ENCODE measurements at places on chromosomes 6 and 20.
A peak's percentile ranks its signal among the peaks of the same experiment; 100 is the strongest.

- DNase-seq: no peak
Observed at GRCh38 chr6:142975365-142975764, 30.4 kb upstream of the HIVEP2 start.

DNA sequence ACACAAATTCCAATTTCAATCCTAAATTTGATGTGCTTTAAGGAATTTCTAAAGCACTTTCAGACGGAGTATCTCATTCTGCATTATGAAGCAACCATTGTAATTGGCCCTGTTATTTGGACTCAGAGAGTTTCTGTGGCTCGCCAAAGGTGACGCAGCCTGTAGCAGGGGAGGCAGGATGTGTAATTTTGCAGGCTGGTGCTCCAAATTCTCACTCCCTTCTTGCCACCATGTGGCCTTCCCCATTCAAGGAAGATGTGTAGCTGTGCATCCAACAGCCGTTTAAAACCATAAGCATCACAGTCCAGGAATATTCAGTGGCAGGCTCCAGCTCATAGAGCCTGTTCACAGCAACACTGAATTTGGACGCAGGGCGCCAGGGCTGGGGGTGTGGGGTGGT lies 45.8 kb downstream of the AGPAT4 start:
- no peak for DNase-seq

DNA sequence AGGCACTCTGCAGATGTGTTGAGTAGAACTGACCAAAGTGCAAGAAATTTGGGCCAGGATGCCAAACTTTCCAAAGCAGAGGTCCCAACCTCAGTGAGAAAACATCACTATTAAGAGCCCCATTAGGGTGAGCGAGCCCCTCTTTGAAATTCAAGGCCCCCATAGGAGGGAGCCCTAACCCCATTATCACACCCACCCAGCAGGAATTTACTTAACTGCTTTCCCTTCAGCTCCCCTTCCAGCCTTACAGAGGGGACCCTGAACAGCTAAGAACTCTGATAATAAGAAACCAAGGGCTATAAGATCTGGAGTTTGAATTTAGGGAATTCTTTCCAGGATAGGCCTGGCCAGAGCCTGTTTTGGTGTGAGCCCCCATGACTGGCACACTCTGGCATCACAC lies 130.6 kb downstream of the NFATC2 start:
- DNase-seq: no peak

DNA sequence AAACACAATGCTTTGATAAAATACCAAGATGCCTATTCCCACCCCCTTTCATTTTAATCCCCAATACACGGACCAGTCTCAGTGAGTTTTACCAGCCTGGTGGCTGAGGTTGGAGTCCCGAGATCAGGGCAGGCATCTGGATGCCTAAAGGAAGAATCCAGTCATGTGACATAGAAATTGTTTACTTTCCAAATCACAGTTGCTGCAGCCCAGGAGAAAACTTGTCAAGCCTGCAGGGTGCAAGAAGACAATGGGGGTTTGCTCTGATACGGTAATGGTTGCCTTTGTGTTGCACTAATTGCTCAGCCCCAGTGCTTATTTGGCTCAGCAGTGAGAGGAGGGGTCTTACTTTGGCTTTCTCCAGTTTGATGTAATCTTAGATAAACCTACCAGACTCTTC lies 308.5 kb upstream of the POU3F2 start:
- DNase-seq: no peak

DNA sequence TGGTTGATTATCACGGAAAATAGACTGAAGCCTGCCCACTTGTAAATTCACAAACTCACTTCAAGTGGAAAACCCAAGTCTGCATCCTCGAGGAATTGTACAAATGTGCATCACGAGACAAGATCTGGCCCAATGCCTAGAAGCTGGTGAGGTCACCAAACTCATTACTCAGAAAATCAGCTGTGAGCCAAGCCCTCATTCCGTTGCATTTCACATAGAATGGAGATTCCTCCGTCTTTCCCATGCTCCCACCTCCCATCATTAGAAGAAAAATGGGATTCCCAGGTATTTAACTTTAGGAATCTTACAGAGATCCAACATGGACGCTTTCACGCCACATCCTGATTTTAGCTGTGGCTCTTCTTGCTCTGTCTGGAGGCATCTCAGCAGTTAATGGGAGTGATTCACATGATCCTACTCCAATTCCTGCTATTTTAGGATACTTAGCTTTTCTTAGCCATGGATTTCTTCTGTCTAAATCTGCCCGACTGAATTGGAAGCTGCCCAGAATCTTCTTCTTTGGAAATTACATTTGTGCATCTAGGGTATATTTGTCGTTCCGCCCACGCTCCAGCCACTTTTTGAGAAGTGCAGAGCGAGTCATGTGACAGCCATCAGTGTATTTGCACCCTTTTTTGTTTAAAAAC lies 68.7 kb upstream of the STMND1 start:
- DNase-seq: no peak

DNA sequence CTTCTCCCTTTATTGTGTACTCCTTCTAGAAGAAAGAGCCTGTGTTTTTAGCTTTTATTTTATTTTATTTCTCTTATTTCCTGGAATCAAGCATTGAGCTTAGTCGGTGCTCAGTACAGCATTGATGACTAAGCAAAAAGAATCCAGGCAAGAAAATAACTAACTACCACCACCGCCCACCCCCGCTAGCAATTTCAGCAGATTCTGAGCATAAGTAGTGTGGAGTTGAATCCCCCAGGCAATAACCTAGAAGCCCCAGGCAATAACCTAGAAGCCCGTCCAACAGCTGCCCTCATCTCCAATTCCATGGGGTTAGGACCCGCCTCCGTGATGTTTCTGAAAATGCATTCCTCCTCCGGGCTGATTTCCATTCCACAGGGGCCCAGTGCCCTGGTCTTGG lies 258.0 kb upstream of the TAB2 start:
- DNase-seq: no peak

DNA sequence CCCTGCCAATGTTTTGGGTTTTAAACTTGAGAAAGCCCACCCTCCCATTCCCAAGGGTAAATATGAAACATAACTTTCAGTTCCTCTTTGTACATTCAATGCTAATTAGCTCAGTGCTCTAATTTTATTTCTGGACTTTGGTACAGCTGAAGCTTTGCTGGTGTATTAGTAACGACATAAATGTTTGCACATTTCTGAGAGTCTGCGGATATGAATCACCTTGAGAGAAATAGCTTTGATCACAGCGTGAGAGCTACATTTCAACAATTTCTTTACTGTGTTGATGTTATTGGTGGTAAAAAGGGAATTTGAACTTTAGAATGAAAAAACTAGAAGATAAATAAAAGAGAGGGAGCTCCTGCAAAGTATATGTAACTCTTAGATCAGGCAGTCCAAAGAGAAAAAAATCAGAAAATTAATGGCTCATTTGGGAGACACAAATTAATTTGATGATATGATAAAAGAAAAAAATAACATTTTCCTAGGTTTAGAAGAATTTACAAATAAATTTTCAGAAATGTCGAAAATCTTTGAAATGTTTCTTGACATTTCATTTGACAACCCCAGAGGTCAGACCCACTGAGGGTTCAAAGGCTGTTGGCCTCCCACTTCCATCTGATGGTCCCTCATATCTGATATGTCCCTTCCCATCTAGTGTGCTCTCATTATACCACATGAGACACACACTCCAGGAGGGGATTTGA lies 38.5 kb upstream of the CAP2 start:
- no peak for DNase-seq

DNA sequence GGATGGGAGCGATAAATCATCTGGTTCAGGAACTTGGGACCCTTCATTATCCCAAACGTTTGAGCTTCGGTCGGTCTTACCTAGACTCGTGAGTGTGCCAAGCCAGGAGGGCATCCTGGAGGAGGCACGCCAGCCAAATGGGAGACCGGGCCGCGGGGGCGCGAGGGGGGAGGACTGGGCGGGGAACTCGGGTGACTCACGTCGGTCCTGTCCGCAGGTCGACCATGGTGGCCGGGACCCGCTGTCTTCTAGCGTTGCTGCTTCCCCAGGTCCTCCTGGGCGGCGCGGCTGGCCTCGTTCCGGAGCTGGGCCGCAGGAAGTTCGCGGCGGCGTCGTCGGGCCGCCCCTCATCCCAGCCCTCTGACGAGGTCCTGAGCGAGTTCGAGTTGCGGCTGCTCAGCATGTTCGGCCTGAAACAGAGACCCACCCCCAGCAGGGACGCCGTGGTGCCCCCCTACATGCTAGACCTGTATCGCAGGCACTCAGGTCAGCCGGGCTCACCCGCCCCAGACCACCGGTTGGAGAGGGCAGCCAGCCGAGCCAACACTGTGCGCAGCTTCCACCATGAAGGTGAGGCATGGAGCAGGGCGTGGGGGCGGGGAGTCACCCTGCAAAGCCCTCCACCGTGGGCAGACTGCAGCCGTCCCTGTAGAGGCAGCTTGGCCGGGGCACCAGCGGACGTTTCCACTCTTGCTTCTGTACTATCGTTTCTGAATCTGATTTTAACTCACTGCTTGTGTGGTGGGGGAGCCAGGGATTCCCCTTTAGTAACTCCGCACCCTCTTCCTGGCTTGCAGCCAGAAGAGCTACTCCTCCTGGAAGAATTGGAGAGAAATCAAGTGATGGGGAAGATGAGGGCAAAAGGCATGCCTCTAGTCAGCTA lies 2.7 kb downstream of the BMP2 start:
- no peak for DNase-seq

- DNase-seq: peak; percentile 20
Observed at GRCh38 chr6:6002005-6002847, 4.5 kb downstream of the NRN1 start.

- no peak for DNase-seq
Observed at GRCh38 chr6:160950507-160950906, 41.1 kb upstream of the MAP3K4 start.

DNA sequence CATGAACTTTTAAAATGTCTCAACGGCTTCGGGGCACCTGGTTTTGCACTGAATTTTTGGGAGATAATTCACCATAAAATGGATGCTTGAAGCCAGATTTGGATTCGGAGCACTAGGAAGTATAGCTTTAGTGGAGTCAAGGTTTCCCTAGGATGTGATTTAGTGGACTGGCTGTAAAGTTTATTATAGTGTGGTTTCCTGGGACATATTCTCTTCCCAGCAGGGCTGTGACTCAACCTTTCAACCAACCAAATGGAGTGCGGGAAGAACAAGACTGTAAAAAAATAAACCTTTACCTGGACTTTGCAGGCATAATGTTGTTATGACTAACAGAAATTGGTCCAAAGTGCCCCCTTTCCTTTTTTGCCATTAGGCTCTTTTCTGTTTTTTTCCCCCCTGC lies 327.4 kb upstream of the MAN1A1 start:
- DNase-seq: no peak

- DNase-seq: no peak
Observed at GRCh38 chr6:11284996-11285395, 52.5 kb upstream of the NEDD9 start.
